ENCODE measurements at places on chromosomes 16 and 17.

DNA sequence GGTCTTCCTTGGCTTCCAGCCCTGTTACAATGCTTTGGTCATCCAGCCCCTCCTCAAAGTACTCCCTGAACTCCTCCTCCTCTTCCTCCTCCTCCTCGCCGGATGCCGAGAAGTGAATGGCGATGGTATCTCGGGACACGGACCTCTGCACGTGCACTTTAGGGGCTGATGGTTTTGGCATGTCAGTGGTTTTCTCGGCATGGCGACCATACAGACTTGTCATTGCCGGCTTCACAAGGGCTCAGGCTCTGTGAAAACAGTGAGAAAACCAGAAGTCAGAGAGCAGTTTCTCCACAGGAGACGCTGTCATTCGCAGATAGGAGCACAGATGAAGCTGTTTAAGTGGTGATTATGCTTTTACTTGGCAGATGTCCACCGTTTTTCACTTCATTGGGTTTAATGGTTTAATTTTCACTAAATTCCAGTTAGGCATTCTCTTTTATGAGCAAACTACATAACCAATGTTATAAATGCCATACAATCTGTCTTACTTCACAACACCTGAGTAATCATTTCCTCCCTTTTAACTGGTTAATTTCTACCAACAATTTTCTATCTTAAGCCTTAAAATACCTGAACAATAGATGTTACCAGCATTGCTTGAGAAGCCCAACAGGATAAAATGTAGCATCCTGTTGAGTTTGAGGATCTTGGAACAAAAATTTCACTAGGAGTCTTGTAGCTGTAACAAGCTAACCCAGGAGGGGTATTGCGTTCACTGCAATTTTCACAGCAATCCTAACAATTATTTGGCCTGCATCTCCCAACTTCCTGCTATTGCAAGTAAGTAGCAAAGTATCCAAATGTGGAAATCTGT is 48.9 kb downstream of the TEX2 start:
- no peak for DNase-seq

DNA sequence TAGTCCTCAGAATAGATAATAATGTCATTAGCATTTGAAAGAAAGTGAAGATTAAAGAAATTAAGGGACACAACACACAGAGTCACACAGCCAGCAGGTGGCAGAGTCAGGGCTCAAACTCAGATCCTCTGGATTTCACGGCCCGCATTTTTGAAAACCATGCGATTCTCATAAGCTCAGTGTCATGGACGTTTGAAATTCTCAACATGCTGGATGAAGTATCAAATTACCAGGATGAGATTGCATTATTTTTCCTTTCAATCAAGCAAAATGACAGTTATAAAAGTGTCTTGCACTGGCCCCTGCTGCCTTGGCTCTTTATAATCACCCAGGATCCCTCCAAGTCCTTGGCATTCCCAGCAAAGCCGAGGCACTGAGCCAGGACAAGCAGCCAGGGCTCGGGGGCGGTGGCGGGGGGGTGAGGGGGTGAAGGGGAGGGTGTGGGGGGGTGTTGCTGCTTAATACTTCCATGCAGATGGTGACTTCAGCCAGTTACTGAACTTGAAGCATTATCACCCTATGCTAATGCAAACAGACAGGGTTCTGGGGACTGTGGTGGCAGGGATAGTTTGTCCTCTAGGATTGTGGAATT is 6.6 kb upstream of the BMERB1 start:
- DNase-seq, result peak; percentile 48

DNA sequence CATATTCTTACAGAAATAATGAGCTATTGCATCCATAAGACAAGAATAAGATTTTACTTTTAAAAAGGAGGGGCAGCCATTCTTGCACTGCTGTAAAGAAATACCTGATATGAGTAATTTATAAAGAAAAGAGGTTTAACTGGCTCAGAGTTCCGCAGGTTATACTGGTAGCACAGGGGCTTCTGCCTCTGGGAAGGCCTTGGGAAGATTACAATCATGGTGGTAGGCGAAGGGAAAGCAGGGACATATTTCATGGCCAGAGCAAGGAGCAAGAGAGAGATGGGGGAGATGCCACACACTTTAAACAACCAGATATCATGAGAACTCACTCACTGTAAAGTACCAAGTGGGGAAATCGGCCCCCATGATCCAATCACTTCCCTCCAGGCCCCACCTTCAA is 20.9 kb upstream of the CSNK2A2 start:
- no peak for DNase-seq

- DNase-seq, result no peak
Measured at GRCh38 chr17:9213303-9213640, 192.0 kb downstream of the NTN1 start.

GRCh38 chr16:1470481-1471251 is 4.2 kb downstream of the CLCN7 start:
- peak; percentile 41 for DNase-seq

Data from CD4-positive, alpha-beta T cell treated with Interferon alpha-2 for 1 hour (primary cell).